Activated CD8-positive, alpha-beta T cell treated with anti-CD3 and anti-CD28 coated beads for 36 hours (primary cell): ENCODE measurements at places on chromosomes 16 and 17.

DNA sequence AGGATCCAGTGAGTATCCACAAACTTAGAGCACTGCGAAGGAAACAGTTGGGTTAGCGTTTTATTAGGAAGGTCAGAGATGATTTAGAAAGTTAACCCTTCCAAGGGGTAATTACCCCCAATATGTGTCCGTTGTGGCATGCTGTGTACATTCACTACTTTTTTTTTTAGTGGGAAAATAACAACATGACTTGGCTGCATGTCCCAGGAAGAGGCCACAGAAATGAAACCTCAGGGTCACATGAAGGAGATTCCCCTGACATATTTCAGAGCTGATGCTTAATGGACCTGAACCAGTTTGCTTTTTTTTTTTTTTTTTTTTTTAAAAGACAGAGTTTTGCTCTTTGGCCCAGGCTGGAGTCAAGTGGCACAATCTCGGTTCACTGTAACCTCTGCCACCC, 167.5 kb downstream of the PRKCA start:
- DNase-seq, result no peak

- DNase-seq, result peak; percentile 72
Observed at GRCh38 chr17:7883781-7884386, 4.7 kb upstream of the CHD3 start.

DNA sequence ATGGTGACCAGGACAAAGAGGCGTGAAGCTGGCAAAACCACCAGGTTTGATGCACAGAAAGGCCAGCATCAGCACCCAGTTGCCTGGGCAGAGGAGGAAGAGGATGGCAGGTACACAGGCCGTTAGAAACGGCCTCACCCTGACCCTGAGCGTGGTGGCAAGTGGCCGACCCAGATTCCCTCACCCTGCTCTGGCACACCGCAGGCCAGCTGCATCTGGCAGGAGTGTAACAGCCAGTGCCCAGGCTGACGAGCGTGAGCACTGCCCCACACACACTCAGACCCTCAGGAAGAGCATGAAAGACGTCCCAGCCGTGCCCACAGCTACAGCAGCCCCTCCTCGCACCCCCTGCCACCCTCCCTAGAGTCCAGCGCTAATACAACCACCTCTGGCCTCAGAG, 82.0 kb downstream of the ANKRD11 start:
- no peak for DNase-seq

DNA sequence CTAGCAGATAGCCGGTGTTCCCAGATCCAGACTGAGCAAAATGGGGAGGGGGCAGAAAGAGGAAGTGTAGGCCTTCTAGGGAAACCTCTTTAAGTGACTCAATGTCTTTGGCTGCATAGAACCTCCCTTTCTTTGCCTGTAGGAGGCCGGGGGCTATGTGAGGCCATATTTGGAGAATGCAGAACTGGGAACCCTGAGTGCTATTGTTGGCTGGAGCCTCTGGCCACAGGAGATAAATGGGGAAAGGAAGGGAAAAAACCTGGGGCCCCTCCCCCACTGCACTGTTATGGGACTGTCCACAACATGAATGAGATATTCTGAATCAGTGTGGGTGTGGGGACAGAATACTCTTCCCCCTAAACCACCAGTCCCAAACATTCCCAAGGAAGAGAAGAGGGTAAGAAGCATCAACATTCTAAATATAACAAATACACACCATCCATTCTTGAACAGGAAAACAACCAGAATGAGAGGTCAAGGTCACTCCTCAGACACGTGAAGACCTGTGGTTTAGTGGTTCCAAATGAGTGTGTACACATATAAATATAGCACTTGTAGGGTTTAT, 2.4 kb downstream of the VPS25 start:
- DNase-seq, result no peak

GRCh38 chr16:66103211-66103610, 263.3 kb upstream of the CDH5 start:
- no peak for DNase-seq

DNA sequence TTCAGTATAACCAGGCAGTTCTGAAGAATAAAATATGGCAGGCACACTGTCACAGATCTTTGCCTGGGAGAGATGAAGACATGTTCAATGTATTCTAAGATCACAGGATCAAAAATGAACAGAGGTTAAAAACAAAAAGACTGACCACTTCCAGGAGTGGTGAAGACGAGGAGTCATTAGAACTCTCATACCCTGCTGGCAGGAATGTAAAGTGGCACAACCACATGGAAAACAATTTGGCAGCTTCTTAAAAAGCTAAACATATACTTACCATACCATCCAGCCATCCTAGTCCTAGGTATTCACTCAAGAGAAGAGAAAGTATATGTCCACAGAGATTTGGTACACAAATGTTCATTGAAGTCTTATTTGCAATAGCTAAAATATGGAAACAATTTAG, 406.3 kb downstream of the NPIPA8 start:
- DNase-seq, result no peak

- DNase-seq, result no peak
Observed at GRCh38 chr17:31387438-31387837, 4.0 kb upstream of the RAB11FIP4 start.

DNA sequence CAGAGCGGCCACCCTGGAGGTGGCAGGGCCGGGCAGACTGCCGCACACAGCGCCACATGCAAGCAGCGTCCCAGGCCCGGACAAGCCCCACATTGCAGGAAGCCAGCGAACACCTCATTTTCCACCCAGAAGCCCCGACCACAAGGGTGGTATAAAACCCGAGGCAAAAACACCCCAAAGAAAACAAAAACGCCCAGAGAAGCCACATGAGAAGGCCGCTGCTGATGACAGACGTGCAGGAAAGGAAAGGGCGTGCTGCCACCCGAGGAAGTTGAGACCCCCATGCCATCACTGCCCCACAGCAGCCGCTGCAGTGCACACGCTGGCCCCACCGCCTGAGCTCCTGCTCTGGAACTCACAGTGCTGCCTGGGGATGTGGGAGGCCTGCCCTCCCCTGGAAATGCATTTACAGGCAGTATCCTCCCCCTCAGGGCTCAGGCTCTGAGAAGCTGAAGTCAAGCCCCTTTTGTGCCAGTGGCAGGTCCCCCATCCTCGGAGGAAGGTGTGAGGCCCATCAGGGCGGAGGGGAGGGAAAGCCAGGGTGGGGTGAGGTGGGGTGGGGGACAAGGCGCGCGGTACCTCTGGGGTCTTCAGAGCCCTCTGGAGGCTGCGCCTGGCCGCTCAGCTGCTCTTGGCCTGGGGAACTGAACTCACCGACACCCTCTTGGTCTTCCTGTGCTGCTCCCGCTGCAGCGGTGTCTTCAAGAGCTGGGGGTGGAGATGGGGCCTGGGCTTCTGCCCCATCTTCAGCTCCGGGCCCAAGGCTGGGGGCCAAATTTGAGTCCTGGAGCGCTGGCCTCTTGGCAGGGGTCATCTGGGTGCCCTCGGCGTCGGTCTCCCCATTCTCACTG, 62.0 kb downstream of the IL21R start:
- peak; percentile 85 for DNase-seq

DNA sequence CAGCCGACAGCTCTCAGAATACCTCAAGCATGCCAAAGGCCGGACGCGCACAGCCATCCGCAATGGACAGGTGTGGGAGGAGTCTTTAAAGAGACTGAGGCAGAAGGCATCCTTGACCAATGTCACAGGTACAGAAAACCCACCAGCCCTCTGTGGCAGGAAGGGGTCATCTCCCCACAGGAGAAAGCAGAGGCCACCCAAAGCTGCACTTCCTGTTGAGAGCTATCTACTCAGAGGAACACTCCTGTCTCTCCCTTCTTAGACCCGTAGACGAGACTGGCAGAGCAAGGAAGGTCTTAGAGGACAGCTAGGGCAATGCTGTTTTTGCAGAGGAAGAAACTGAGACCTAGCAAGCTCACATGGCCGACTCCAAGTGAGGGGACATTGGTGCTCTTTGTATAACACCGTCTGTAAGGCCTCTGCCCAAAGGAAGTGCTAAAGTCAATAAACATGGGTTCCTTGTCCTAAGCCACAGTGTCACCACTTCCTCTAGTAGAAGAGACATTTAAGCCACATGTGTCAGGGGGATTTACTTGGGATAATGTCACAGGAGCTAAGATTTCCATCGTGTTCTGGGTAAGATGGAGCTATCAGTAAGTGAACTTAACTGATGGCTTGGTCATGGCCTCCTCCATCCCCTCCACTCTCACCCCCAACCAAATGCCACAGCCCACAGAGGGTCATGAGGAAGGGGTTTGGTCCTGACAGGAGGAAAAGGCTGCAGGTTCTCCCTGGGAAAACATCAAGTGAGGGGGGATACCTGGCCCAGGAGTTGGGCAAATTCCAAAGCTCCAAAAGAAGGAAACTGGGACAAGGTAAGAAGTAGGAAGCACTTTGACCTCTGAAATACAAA, 9.4 kb downstream of the LPO start:
- DNase-seq, result no peak

- peak; percentile 85 for DNase-seq
Observed at GRCh38 chr16:48596326-48596725, 13.7 kb downstream of the N4BP1 start.

DNA sequence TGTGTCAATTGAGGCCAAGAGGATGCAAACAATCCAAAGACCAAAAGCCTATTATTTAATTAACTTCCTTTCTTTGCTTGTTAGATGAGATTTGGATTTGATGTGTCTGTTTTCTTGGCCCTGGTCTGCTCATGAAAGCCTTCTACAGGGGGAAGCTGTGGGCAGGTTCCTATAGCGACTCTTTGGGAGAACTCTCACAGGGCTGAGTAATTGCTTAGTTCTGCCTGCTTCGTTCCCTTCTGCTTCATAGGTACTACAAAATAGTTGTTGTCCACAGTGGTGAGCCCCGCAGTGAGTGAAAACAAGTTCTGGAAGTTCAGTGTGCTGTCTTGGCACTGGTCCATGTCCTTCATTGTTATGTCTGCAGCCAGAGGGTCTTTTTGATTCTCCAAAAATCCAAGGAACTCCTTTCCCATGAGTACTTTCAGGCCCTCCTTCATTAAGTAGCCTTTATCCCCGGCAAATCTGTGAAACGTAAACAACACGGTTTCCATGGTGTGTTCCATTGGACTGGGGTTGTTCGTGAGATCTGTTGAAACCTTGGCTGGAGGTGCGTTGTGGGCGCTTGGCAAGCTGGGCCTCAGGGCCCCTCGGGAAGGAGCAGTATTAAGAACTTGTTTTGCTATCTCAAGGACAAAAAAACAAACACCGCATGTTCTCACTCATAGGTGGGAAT, 30.0 kb upstream of the ANKRD40CL start:
- DNase-seq, result no peak

DNA sequence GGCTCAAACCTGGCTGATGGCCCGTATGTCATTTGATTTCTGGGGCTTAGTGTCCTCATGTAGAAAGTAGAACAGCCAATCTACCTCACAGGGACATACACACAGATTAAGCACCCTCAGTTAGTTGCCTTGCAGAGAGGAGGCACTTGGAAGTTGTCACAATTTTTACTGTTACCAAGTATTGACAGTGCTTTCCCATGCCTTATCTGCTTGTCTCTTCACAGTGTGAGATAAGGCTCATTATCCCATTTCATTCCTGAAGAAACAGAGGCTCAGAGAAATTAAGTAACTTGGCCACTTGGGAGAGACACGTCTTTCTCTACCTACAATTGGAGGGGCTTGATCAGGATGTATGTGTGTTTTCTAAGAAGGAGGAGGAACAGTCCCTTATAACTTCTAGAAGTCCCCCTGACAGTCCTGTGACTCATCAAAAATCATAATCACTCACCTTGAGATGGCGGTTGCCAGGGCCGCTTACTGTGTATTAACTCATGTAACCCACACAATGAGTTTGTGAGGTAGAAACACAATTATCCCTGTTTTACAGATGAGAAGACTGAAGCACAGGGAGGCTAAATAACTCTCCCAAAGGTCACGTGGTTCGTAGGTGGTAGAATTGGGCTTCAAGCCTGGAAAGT, 56.9 kb upstream of the LHX1 start:
- peak; percentile 45 for DNase-seq

DNA sequence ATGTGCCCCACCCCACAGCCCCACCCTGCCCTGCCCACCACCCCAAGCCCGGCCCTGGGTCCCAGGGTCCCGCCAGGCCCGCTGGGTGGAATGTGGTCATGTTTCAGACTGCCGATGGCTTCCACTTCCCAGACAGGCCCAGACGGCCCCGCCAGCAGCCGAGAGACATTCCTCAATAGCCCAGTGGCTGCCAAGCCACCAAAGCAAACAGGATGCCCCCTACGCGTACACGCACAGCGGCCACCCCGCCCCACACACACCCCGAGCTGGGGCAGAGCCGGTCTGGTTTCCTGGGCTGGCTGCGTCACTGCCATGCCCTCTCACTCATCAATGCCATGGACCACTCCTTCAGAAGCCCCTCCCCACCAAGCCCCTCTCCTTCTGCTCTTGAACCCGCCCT, 1.2 kb upstream of the KRT17 start:
- no peak for DNase-seq

DNA sequence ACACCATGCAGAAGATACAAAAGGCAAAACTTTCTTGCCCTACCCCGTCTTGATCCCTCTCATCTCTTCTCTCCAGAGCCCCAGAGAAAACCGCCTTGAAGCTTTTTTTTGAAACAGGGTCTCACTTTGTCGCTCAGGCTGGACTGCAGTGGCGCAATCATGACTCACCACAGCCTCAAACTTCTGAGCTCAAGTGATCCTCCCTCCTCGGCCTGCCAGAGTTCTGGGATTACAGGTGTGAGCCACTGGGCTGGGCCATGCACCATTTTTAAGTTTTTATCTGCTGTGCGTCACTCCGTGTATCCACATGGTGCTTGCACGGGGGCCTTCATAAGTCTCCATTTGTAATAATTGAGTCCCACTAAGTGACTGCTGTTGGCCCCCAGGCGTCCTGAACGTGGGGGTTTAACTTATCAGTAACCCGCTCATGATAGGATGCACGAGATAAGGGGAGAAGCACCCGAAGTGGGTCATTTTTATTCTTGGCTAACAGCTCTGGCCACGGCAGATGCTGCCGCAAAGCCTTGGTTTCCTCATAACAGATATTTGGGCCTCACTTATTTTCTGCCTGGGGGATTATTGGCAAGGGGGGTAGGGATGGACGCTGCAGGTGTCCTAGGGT, 8.6 kb downstream of the DNAH17 start:
- DNase-seq, result no peak

DNA sequence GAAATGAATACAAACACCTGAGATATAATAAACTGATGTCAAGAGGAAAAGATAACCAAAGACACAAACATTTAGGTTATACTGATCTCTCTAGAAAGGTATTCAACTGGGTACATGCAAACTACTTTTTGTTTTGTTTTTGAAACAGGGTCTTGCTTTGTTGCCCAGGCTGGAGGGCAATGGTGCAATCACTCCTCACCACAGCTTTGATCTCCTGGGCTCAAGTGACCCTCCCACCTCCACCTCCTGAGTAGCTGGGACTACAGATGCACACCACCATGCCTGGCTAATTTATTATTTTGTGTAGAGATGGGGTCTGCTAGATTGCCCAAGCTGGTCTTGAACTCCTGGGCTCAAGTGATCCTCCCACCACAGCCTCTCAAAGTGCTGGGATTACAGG, 38.1 kb downstream of the TEKT5 start:
- no peak for DNase-seq

- DNase-seq, result no peak
Observed at GRCh38 chr16:13633391-13633861, 286.5 kb upstream of the ERCC4 start.

- DNase-seq, result no peak
Observed at GRCh38 chr17:47120521-47121095, 68.5 kb downstream of the CDC27 start.

- DNase-seq, result no peak
Observed at GRCh38 chr17:76811834-76812233, 56.4 kb upstream of the MGAT5B start.
